NCI-H1092 (cell line): ENCODE measurements at places on chromosomes 7 and 10.

- DNase-seq = no peak
Observed at GRCh38 chr10:132470410-132471124, 67.0 kb upstream of the INPP5A start.

GRCh38 chr7:66211429-66211828 lies 6.3 kb downstream of the TPST1 start:
- no peak for DNase-seq

- no peak for DNase-seq
Observed at GRCh38 chr7:22698767-22699166, 28.2 kb upstream of the IL6 start.

GRCh38 chr10:76024460-76025123 lies 593.2 kb downstream of the LRMDA start:
- no peak for DNase-seq

DNA sequence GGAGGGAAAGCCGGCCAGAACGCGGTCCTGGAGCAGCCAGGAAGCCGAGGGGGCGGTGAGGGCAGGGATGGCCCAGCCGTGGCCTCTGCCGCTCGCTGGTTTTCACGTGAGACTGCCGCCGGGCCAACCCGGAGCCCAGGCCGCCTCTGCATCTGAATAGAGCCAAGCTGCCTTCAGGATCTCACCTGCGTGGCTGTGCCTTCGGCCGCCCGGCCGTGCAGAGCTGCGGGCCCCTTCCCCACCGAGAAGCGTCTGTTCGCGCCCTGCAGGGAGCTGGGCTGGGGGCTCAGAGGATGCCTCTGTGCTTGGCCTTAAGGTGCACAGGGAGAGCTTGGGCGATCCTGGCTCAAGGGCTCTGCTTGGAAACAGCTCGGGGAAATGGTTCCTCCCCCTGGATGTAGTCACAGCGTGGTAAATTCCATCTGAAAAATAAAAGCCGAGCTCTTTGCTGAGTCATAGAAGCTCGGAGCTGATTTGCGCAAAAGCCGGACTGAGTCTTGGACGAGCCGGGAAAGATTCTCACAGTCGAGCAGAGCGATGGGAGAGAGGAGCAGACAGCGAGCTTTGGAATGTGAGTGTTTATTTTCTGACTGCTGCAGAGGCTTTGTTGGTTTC lies at the start of gene JAKMIP3:
TSS of gene JAKMIP3 (plus strand) at position 456 of the 615 bp plus-strand sequence. CDS start 38,863 bp downstream, outside the sequence.
- no peak for DNase-seq

DNA sequence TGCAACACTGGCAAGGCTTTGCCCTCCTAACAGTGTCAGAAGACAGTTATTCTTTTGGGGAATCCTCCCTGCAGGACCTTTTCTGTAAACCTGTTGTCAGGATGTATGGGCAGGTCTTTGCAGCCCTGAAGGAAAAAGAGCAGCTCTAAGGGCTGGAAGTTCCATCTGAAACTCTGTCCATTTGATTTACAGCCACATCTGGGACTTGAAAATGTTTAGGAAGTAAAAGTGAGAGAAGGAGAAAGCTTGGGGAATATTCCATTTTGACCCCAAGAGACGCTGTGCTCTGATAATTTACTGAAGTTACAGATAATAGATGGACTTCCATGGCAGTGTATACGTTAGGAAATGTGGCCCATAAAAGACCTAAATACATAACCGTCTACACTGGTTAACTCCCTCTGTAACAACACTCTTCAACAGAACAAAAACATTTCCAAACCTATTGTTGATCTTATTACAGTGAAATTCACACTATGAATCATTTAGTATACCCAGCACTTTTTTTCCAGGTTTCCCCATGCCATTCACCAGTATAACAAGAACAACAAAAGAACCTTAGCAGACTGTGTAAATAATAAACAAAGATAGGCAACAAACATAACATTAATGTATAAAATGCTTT lies 89.1 kb downstream of the KIAA1549 start:
- DNase-seq = no peak

DNA sequence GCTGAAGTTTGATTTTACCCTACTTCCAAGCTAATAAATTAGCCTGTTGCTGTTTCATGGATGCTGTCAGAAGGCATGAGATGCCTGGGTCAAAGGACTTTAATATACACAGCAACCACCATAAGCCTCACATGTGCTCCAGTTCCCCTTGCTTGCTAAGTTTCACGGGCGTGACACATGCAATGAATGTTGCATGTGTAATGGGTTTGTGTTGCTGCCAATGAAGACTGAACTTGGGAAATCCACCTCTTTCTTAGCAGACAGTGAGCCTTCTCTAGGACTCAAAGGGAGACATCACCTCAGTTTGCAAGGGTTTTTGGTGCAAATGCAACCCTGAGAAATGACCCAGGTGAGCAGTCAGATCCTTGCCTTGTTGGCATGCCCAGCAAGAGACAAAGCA lies 505.5 kb upstream of the PODXL start:
- DNase-seq = no peak

DNA sequence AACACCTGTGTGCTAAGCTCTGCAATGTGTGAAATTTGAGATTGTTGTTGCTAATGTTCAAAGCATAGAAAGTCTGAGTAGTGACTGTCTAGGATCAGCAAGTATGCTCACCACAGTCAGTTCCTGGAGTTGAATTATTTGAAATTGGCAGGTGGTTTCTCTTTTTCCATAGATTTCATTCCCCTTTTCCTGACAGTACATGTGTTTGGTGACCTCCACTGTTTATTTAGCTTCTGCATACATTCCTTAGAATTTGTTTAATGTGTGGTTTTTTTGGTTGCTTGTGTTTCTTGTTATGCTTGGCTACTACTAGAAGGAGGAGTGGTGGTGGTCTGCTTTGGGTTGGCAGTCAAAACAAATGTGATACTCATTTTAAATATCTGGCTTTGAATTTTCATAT lies 52.3 kb downstream of the FOXP2 start:
- no peak for DNase-seq

GRCh38 chr10:28533186-28533564 lies 257 bp downstream of the WAC start:
- no peak for DNase-seq

GRCh38 chr10:122855745-122856144 lies 10.1 kb upstream of the CUZD1 start:
- DNase-seq = no peak

DNA sequence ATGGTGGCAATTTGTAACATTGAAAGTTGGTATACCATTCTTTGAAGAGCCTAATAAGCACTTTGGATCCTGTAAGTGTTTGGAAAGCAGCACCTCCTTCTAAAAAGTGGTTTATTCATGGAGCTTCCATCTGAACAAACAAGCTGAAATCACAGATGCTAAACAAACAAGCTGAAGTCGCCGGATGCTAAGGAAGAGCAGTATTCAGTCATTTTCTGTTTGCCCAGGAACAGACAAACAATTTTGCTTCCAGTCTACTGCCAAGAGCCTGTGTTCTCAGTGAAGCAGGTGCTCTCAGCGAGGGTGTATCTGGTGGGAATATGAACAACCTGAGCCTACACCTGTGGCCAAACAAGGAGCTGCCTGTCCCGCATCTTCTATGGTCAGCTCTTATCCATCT lies 6.3 kb downstream of the COL28A1 start:
- DNase-seq = peak; percentile 91

DNA sequence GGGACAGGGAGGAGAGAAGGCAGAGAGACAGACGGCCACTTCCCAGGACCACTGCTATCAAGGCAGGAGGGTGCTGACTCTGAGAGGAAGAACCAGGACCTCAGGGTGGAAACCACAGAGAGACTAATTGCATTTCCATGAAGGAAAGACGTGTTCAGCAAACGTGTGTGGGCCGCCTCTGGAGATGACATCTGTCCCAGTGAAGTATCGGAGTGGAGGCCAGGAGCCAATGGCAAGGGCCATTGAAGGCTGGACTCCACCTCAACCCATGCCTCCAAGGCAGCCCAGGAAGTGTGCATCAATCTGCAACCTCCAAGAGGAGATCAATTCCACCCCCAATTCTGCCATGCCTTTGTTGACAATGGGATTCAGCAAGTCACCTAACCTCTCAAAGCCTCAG lies 229.9 kb downstream of the USP6NL start:
- DNase-seq = no peak

DNA sequence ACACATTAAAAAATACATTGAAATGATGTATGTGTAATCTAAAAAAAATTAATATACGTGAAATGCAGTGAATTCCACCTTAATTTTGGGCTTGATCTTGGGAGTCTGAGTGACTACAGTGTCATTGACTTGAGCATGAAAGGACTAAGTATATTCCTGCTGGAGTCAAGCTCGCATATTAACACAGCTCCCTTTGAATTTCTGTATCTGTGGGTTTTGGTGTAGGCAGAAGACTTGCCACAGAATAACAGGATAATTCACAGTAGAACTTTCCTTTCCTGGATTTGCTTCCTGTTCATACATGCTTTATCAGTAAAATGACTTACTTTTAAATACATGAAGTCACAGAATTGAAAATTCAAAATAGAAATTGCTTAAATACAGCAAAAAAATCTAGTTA lies 55.3 kb downstream of the PPP1R9A start:
- DNase-seq = no peak

- no peak for DNase-seq
Observed at GRCh38 chr10:58028597-58029366, 238.9 kb downstream of the IPMK start.

- no peak for DNase-seq
Observed at GRCh38 chr7:116588225-116588624, 63.4 kb downstream of the CAV1 start.

DNA sequence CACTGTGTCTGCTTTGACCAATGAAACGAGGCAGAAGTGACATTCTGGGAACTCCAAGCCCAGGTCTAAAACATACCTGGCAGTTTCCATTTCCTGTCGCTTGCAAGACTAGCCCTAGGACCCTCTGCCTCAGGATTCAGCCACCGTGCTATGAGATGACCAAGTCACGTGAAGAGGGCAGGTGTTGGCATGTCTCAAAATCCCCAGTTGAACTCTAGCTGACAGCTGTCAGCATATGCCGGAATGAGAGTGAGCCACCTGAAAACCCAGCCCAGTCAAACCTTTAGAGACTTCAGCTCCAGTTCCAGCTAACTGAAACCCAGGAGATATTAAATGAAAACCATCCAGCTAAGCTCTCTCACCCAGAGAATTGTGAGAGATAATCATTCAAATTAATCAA lies 89.9 kb upstream of the PPP1R3A start:
- DNase-seq = no peak

- DNase-seq = no peak
Observed at GRCh38 chr7:113394856-113395255, 276.5 kb upstream of the SMIM30 start.

- no peak for DNase-seq
Observed at GRCh38 chr10:72449941-72450441, 95.3 kb upstream of the DNAJB12 start.

- DNase-seq = no peak
Observed at GRCh38 chr7:111388912-111389311, 173.4 kb downstream of the IMMP2L start.

DNA sequence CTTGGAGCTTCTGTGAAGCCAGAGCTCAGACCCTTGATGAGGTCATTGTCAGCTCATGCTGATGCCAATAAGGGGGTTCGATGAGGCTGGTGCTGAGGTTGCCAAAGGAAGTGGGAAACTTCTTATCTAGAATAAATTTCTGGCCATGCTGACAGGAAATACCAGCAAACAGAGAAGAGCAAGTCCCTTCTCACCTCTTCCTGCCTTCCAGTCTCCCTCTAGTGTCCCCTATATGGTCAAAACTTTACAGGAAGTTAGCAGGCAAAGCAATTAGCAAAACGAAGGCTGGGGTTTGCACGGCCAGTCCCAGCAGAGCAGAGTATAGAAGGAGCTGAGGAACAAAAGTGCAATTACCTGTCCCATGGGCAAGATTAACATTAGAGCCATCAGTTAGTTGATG lies 15.1 kb upstream of the NEUROG3 start:
- no peak for DNase-seq

- no peak for DNase-seq
Observed at GRCh38 chr10:48410503-48410902, 104.0 kb downstream of the MAPK8 start.

GRCh38 chr7:71419546-71420337 lies 287.8 kb downstream of the GALNT17 start:
- DNase-seq = no peak

GRCh38 chr7:50262916-50263690 lies 41.4 kb upstream of the IKZF1 start:
- DNase-seq = no peak

DNA sequence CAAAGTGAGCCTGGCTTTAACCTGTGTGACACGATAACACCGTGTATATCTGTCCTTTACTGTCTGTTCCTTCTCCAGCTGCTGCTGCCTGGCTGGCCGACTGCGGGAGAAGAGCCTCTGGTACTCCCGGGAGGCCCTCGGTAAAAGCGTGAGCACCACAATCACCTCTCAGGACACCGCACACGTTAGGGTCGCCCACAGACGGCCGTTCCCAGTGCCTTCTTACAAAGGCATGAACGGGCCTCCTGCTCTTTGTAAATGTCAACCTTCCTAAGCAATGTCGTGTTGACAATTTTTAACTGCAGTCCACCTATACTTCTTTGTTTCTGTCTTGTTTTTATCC lies 177.6 kb downstream of the DIP2C start:
- no peak for DNase-seq

- no peak for DNase-seq
Observed at GRCh38 chr7:31340603-31341002, at the start of gene NEUROD6. TSS of gene NEUROD6 (minus strand) at chr7:31340726. CDS start at chr7:31339268, 1,458 bp downstream.

- DNase-seq = no peak
Observed at GRCh38 chr7:46489106-46489505, 568.0 kb upstream of the IGFBP3 start.

DNA sequence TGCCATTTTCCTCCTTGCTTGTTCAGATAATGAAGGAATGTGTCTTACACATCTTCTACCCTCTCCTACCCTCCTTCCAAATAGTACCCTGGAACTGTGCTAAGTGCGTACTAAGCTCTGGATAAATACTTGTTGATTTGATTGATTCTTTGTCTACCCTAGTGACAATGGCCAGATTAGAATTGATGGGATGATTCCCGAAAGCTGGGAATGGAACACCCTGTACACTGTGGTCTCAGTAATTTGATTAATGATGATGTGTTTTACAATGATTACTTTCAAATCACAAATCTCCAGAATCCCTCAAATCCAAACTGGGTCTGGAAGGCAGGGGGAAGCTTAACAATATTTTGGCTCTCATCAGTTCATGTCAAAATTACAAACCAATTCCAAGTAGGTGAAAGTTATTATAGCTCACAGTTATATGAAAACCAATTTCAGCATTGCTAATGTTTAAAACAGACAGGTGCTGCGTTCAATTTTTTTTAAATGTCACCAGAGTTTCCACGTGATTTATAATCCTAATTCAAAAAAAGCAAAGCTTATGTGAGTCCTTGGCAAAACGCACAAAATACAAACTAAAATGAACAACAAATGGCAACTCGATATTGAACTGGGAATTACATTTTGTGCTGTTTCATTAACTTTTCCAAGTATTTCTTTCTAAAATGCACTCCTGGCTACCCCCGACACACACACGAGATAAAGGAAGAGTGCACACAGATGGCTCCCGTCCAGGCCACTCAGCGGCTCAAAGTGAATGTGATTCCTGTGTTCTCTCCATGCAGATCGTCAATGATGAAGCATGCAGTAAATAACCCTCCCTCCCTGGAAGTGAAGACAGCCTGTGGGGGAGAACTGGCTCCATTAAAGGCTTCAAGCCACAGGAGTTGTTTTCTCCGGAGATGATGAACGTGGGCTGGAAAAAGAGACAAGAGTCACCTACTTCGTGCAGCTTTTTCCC lies 21.7 kb upstream of the ADRB1 start:
- DNase-seq = no peak

- no peak for DNase-seq
Observed at GRCh38 chr10:63197344-63198092, 64.4 kb downstream of the NRBF2 start.

GRCh38 chr7:40865441-40866233 lies 730.8 kb downstream of the SUGCT start:
- no peak for DNase-seq
